Right atrium auricular region (tissue), 2 donors: ENCODE measurements at places on chromosomes 2 and 18. TPM values are rescaled to one million over a fixed set of nuclear protein-coding genes. Genes with fewer than 3 reads are reported as not detected.

- no peak for DNase-seq
- H3K36me3 ChIP-seq, result no peaks in the 10 kb centered on the region
- H3K27me3 ChIP-seq, result no peaks in the 10 kb centered on the region
- no peaks in the 10 kb centered on the region for H3K4me1 ChIP-seq
- H3K27ac ChIP-seq, result no peak overlapping the region
- no peak overlapping the region for H3K4me3 ChIP-seq
Observed at GRCh38 chr2:63434024-63435001, 154.0 kb downstream of the WDPCP start.

GRCh38 chr2:139918982-139919381, 1138.8 kb upstream of the NXPH2 start:
- no peaks in the 10 kb centered on the region for H3K36me3 ChIP-seq
- no peaks in the 10 kb centered on the region for H3K4me1 ChIP-seq
- no peak for DNase-seq
- H3K27ac ChIP-seq, result no peak overlapping the region

DNA sequence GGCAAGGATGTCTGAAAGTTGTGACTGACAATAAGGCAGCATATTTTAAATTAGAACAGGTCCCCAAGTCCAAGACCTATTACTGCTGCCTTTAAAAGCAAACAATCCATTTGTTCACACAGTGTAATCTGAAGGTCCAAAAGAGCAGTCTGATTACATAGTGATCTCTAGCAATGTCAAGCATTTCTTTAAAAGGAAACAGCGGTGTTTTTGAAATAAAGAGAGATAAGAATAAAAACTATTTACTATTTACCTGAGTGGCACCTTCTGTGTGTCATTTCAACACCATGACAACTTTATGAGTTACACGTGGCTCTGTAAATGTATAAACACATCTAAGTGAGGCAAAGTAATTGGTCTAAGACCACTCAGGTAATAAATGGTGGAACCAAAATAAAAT, 1009.9 kb upstream of the CNTNAP5 start:
- H3K36me3 ChIP-seq, result no peaks in the 10 kb centered on the region
- no peak for DNase-seq
- H3K27ac ChIP-seq, result no peak overlapping the region
- no peaks in the 10 kb centered on the region for H3K27me3 ChIP-seq
- no peaks in the 10 kb centered on the region for H3K4me1 ChIP-seq

DNA sequence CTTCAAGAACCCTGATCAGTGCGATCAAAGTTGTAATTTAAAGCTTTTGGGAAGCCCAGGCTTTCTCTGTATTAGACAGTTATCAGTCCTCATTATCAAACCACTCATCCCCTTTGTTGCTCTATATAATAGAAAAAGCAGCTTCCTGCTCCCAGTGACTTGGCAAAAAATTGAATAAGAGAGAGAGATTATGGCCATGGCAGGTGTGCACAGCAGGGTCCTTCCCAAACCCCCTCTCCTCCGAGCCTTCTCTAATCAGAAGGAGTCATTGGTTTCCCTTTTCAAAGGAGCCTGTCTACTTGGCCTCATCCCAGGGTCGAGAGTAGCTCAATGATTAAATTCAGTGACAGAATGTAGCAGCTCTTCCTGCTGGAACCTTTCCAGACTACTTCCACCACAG, 81.5 kb downstream of the SEMA4F start:
- no peak overlapping the region for H3K4me3 ChIP-seq
- H3K36me3 ChIP-seq, result no peaks in the 10 kb centered on the region
- no peak overlapping the region for H3K27ac ChIP-seq
- no peak for DNase-seq
- H3K4me1 ChIP-seq, result no peaks in the 10 kb centered on the region
- H3K27me3 ChIP-seq, result no peaks in the 10 kb centered on the region

DNA sequence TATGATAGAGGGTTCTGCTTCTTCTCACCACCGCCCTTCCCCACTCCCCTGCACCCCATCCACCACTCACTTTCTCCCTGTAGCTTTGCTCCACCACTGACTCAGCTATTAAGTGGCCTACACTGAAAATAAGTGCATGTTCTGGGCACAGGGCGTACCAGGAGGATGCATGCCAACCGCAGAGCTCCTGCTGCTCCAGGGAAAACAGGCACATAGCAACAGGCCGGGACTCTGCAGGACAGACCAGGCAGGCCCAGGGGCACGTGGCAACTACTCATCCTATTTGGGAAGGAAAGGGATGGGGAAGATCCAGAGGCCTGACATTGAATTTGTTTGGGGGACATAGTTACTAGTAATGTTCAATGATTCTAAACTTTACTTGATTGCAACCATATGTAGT, 28.4 kb downstream of the ARL4C start:
- H3K27me3 ChIP-seq, result no peaks in the 10 kb centered on the region
- no peak for DNase-seq
- peak overlapping the region; percentile 68 for H3K27ac ChIP-seq
- no peaks in the 10 kb centered on the region for H3K4me1 ChIP-seq

GRCh38 chr2:8479298-8479697, 202.6 kb upstream of the ID2 start:
- no peak overlapping the region for H3K4me3 ChIP-seq
- no peaks in the 10 kb centered on the region for H3K4me1 ChIP-seq
- DNase-seq, result no peak
- H3K27me3 ChIP-seq, result no peaks in the 10 kb centered on the region

DNA sequence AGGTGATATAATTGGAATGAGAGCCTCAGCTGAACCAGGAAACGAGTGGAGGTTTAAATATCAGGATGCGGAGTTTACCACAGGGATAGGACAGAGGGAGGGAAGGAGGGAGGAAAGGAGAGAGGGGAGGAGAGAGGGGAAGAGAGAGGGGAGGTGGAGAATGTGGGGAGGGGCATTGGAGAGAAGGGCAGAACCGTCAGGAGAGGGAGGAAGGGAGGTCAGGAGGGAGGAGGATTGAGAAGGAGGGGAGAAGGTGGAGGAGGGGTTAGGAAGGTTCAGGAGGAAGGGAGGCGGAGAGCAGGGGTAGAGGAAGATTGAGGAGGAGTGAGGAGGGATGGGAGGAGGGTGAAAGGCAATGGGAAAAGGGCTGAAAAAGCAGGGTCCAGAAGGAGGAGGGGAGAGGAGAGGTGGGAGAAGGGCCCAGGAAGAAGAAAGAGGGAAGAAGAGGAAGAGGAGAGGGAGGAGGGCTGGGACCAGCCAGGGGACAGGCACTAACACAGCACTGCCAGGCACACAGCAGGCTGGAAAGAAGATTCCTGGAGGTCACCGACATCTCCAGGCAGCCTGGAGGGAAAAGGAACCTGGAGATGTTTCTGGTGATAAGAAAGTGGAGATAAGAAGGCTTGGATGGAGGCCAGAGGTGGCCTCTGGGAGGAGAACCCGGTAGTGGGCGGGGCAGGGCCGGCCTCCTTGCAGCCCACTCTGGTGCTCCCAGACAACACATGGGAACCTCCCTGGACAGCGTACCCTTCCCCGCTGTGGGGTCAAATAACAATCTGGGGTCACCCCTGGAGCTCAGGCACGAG, 176.7 kb upstream of the SMAD2 start:
- no peaks in the 10 kb centered on the region for H3K4me1 ChIP-seq
- H3K4me3 ChIP-seq, result no peak overlapping the region
- no peaks in the 10 kb centered on the region for H3K36me3 ChIP-seq
- DNase-seq, result no peak

GRCh38 chr2:74764429-74765272, 69.3 kb upstream of the HK2 start:
- H3K4me3 ChIP-seq, result no peak overlapping the region
- no peaks in the 10 kb centered on the region for H3K27me3 ChIP-seq
- no peaks in the 10 kb centered on the region for H3K36me3 ChIP-seq

DNA sequence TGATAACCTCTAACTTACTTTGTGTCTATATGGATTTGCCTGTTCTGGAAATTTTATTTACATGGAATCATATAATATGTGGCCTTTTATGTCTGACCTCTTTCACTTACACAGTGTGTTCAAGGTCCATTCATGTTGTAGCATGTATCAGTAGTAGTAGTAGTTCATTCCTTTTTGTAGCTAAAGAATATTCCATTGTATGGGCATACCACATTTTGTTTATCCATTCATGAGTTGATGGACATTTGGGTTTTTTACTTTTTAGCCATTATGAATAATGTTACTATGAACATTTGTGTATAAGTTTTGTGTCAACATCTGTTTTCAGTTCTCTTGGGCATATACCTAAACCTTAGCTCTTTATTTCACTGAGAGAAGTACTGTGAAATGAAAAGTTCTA, 11.5 kb downstream of the BBS5 start:
- no peak for DNase-seq
- no peaks in the 10 kb centered on the region for H3K27me3 ChIP-seq
- H3K27ac ChIP-seq, result no peak overlapping the region
- H3K4me1 ChIP-seq, result no peaks in the 10 kb centered on the region
- H3K36me3 ChIP-seq, result peaks cover 10% of the 10 kb centered on the region

DNA sequence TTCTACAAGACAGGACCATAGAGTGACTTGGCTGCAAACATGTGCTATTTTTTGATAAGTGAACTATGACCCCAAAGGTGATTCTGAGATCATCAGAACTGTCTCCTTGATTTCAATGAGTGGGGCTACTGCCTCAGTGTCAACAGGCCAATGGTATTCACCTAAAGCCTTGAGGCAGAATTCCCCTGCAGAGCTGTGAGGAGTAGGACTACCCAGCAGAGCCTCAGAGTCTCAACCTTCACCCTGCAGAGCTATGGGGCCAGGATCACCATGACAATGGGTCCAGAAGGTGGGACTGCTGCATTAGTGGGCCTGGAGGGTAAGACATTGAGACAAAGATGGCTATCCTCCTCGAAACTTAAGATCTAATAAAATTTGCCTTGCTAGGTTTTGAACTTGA, 1668.2 kb upstream of the SLC39A10 start:
- no peaks in the 10 kb centered on the region for H3K4me1 ChIP-seq
- no peak for DNase-seq
- H3K36me3 ChIP-seq, result no peaks in the 10 kb centered on the region
- H3K4me3 ChIP-seq, result no peak overlapping the region
- H3K27ac ChIP-seq, result no peak overlapping the region
- no peaks in the 10 kb centered on the region for H3K27me3 ChIP-seq

The SP3 gene
- 33.2 TPM for total RNA-seq

The SPDYA gene
- not detected for total RNA-seq

The FAM110C gene
- 8.3 TPM for total RNA-seq

The STAMBP gene
- 37.3 TPM for total RNA-seq

The UGT1A8 gene
- total RNA-seq, result not detected

The EPAS1 gene
- total RNA-seq, result 257 TPM

The KCNE4 gene
- 3.4 TPM for total RNA-seq

The KCTD1 gene
- total RNA-seq, result 44.4 TPM

The ALPI gene
- not detected for total RNA-seq

The MMADHC gene
- total RNA-seq, result 90.5 TPM

The KIAA2012 gene
- not detected for total RNA-seq

The DSG2 gene
- 64.4 TPM for total RNA-seq
